ENCODE measurements at places on chromosomes 5 and 9. TPM values are rescaled to one million over a fixed set of nuclear protein-coding genes. Genes with fewer than 3 reads are reported as not detected.

LIX1 gene
- total RNA-seq = not detected

PRPF4 gene
- 27.5 TPM for total RNA-seq

NPR2 gene
- 21.8 TPM for total RNA-seq

LRRC70 gene
- total RNA-seq = 5.9 TPM

RNF180 gene
- 22.9 TPM for total RNA-seq

PAPPA gene
- 4.9 TPM for total RNA-seq

PCDHB4 gene
- total RNA-seq = 2.2 TPM

BTNL9 gene
- 26.0 TPM for total RNA-seq

CER1 gene
- total RNA-seq = not detected

- no peak for DNase-seq
Observed at GRCh38 chr9:118670011-118670953, 699.0 kb downstream of the BRINP1 start.

DNA sequence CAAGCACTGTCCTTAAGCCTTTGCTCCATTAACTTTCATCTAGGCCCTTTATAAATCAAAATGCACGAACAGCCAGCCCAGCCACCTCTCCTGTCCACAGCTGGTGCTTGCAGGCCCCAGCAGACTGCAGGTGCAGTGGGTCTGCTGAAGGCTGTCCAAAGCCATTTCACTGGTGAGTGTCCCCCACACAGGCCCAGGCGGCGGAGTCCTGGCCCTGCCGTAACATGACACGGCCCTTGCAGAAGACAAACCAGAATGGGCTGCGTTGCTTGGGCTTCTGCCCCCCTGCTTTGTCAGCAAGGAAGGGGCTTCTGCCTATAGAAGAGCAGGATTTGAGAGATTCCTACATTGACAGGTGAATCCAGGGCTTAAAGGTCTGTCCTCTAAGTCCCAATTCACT is 188.6 kb downstream of the NR3C1 start:
- no peak for DNase-seq

DNA sequence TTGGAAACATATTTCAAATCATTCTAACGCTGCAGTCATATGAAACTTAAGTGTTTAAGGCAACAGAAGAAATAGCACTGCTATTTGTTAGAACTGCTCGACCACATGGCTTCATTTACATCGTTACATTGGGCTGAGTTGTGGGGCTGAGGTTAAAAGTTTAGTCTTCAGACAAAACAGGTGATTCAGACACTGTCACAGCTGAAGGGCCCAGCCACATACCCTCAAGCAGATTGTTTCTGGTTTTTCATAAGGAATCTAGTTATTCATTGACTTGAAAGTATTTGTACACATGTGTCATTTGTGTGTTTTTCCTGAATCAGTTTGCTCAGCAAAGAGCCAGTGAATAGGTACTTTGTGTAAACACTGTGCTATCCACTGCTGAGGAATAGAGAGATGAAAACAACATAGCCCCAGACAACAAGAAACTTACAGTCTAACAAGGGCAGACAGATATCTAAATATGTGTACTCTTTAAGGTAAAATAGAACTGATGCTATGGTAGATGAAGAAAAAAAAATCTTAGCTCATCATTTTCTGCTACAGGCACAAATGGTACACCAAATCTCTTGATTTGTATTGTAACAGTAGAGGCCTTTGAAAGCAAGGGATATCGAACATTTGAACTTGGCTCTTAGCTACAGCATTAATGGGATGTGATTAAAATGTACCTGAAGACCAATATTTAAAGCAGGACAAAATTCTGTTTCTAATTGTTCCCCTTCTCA is 357.6 kb upstream of the RPS23 start:
- DNase-seq = no peak

DNA sequence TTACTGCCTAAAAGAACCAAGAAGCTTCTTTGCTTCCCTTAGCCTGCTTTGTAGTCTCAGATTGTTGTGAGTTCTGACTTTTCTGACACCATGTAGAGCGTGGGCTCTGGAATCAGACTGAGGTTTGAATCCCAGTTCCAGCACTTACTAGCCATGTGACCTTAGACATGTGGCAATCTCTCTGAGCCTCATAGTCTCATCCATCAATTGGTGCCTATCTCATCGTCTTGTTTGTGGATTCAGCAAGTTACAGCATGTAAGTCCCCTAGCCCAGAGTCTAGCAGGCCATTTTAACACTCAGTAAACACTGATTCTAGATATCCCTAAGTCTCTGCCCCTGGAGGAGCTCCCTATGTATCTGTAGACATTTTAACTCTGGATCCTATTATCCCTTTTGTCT is 94.7 kb downstream of the ANGPTL2 start:
- no peak for DNase-seq

DNA sequence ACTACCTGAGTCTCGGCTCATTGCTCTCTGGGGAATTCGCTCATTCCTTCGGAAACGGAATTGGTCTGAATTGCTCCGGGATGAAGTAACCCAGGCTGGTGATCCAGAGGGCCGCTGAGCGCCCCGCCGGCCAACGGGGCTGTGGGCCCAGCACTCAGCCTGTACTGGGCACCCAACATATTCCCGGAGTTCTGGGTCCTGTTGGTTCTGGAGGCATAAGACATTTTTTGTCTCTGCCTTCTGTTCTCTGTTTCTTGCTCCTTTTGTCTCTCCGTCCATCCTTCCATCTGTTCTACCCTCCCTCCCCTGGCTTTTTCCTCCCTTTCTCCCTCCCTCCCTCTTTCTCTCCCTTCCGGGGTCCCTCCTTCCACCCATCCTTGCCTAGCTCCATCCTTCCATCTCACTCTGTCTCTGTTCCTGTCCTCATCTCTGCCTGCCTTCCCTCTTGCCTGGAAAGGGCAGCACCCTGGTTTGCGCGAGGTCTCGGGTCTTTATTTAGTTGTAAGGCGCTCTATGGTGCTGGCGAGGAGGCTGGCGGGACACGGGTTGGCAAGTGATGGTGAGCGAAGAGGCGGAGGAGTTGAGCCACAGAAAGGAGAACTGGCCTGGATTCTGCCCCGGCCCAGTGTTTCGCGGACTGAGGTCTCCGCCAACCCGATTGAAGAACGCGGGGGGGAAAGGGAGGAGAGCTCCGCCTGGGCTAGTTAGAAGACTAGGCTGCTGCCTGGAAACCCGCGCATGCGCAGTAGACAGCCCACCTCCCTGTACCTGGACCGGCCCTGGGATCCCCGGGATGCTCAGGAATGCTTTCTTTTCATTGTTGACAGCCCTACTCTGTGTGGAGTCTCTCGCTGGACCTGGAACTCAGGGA is 1468.0 kb downstream of the FOXD4L5 start:
- DNase-seq = peak; percentile 94

- DNase-seq = no peak
Observed at GRCh38 chr5:124301850-124302249, 444.6 kb downstream of the ZNF608 start.

DNA sequence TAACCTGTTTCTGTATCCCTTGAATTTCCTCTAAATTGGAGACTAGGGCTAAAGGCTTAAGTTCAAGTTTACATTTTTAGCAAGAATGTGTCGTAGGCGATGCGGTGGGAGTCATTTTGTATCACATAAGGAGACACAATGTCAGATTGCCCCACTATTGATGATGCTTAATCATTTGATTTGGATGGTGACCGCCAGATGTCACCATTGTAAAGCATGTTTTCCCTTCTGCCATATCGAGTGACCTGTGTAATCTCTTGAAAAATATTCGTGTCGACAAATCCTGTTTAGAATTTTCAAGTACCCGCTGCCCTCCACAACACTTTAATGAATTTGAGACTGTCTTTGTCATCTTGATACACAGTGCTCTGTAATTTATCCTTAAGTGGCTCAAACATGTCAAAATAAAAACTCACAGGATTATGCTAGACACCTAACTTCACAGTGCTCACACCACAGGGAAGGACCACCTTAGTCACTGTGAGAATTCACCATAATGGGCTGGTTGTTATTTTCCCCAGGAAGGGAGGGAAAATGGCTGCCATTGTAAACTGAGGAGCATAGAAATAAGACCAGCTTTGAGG is 34.5 kb upstream of the SLC46A2 start:
- DNase-seq = no peak

DNA sequence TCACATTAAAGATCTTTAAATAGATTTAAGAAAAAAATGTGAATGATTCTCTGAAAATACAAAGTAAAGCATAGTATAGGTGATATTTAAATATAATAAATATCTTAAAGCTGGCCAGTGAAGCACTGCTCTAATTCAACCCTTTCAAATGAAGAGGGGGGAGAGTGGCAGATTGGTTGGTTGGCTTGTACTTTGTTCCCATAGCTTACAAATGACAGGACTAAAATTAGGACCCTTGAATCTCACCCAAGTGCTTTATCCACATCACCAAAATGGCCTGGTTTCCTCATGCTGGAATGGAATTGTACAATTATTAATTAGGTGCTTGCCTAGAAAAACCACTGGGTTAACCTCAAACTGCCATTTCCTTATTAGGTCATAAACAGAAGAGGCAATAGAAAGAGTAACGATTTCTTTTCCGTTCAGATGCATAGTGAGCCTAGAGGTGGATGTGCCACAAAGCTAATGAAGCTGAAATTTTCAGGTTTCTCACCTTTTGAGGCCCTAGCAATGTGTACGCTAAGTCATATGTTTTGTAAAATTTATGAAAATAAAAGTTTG is 354.5 kb upstream of the CDH6 start:
- DNase-seq = no peak

- no peak for DNase-seq
Observed at GRCh38 chr5:79191457-79191856, 44.5 kb upstream of the JMY start.

GRCh38 chr5:80963966-80964481 is 3.9 kb downstream of the RASGRF2 start:
- no peak for DNase-seq

DNA sequence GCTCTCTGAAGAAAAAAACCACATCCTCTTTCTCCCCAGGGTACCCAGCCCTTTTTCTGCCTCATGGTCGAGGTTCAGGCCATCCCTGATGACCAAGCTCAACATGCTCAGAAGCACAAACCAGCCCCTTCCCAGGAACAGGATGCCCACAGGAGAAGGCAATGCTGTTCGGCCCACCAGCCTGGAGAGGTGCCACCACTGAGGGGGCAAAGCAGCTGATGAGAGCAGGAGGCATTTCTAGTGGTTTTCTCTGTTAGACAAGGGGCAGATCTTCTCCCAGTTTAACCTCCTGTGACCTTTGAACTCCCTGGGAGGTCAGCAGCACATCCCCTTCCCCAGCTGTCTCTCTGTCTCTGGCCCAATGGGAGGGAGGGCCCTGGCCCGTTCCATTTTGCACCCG is 73.0 kb downstream of the PAX5 start:
- DNase-seq = no peak

Data from ureter (tissue), 1 donor.